ENCODE measurements at places on chromosomes 11 and 22. TPM values are rescaled to one million over a fixed set of nuclear protein-coding genes. Genes with fewer than 3 reads are reported as not detected.

SYT9 gene
- 8.7 TPM for total RNA-seq

SCUBE1 gene
- 3.6 TPM for total RNA-seq

APOL5 gene
- not detected for total RNA-seq

CLMP gene
- 81.1 TPM for total RNA-seq

ZBTB16 gene
- 83.3 TPM for total RNA-seq

ART1 gene
- total RNA-seq = not detected

CHCHD10 gene
- total RNA-seq = not detected

TST gene
- 12.5 TPM for total RNA-seq

TMEM134 gene
- total RNA-seq = 10.6 TPM

LRRC32 gene
- 47.2 TPM for total RNA-seq

PAMR1 gene
- 51.5 TPM for total RNA-seq

ACR gene
- not detected for total RNA-seq

OR8A1 gene
- total RNA-seq = 7.0 TPM

APOL3 gene
- total RNA-seq = 8.9 TPM

SCN2B gene
- 4.6 TPM for total RNA-seq

MRGPRE gene
- total RNA-seq = 0.48 TPM

FKBP2 gene
- total RNA-seq = 32.7 TPM

OR8K5 gene
- total RNA-seq = 6.0 TPM

PSMD13 gene
- total RNA-seq = 66.2 TPM

HMBS gene
- 30.1 TPM for total RNA-seq

OR52W1 gene
- not detected for total RNA-seq

OR10A2 gene
- 1.9 TPM for total RNA-seq

SYCE3 gene
- total RNA-seq = not detected

AMOTL1 gene
- total RNA-seq = 53.0 TPM

GRK2 gene
- 46.2 TPM for total RNA-seq

KIF18A gene
- 17.6 TPM for total RNA-seq

PTPRCAP gene
- total RNA-seq = 9.9 TPM

NRXN2 gene
- total RNA-seq = 43.6 TPM

TRIM49 gene
- total RNA-seq = 2.9 TPM

HSCB gene
- total RNA-seq = 10.8 TPM

THY1 gene
- total RNA-seq = 148 TPM
